Natural killer cell (primary cell): ENCODE measurements at places on chromosomes 4 and X. TPM values are rescaled to one million over a fixed set of nuclear protein-coding genes. Genes with fewer than 3 reads are reported as not detected.

GRCh38 chrX:136747003-136747986 is 33.4 kb downstream of the ARHGEF6 start:
- peaks cover 11% of the 10 kb centered on the region for H3K4me1 ChIP-seq
- DNase-seq = no peak
- peak overlapping the region; percentile 60 for H3K27ac ChIP-seq
- H3K36me3 ChIP-seq = peaks cover 17% of the 10 kb centered on the region

DNA sequence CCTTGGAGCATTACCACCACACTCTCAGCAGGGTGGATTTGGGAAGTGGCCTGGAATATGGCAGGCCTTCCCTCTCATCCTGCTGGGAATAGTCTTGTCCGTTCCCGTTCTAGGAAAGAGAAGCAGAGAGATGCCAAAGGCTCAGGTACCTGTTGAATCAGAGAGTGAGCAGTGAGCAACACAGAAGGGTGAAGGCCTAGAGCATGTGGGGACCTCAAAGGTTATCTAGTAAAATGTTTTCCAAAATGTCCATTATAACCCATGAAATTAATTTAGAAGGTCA is 30.8 kb downstream of the SLC16A2 start:
- DNase-seq = no peak
- H3K4me3 ChIP-seq = no peak overlapping the region
- H3K4me1 ChIP-seq = no peaks in the 10 kb centered on the region

- no peak overlapping the region for H3K27ac ChIP-seq
- H3K4me1 ChIP-seq = no peaks in the 10 kb centered on the region
- H3K36me3 ChIP-seq = no peaks in the 10 kb centered on the region
- no peak for DNase-seq
Measured at GRCh38 chrX:151543706-151544105, 19.8 kb upstream of the PASD1 start.

- H3K27me3 ChIP-seq = peaks cover 2% of the 10 kb centered on the region
- no peak for DNase-seq
- H3K4me1 ChIP-seq = peaks cover 14% of the 10 kb centered on the region
- H3K36me3 ChIP-seq = no peaks in the 10 kb centered on the region
- no peak overlapping the region for H3K27ac ChIP-seq
Measured at GRCh38 chr4:8032381-8032780, 92.7 kb upstream of the AFAP1 start.

GRCh38 chr4:131547506-131547981 is 1601.5 kb upstream of the PCDH10 start:
- H3K27ac ChIP-seq = no peak overlapping the region
- no peaks in the 10 kb centered on the region for H3K36me3 ChIP-seq
- H3K27me3 ChIP-seq = no peaks in the 10 kb centered on the region
- H3K4me1 ChIP-seq = no peaks in the 10 kb centered on the region
- H3K4me3 ChIP-seq = no peak overlapping the region
- DNase-seq = no peak

GRCh38 chrX:24117258-24117657 is 32.3 kb upstream of the ZFX start:
- no peaks in the 10 kb centered on the region for H3K4me1 ChIP-seq
- DNase-seq = no peak
- H3K27me3 ChIP-seq = no peaks in the 10 kb centered on the region
- H3K4me3 ChIP-seq = no peak overlapping the region
- H3K27ac ChIP-seq = no peak overlapping the region
- H3K36me3 ChIP-seq = no peaks in the 10 kb centered on the region

- H3K4me3 ChIP-seq = no peak overlapping the region
- H3K36me3 ChIP-seq = no peaks in the 10 kb centered on the region
- H3K27ac ChIP-seq = no peak overlapping the region
- H3K27me3 ChIP-seq = no peaks in the 10 kb centered on the region
Measured at GRCh38 chr4:149523039-149523438, 292.6 kb downstream of the IQCM start.

- H3K36me3 ChIP-seq = no peaks in the 10 kb centered on the region
- no peaks in the 10 kb centered on the region for H3K27me3 ChIP-seq
- H3K4me1 ChIP-seq = no peaks in the 10 kb centered on the region
- DNase-seq = no peak
Measured at GRCh38 chr4:13047591-13047990, 436.5 kb downstream of the RAB28 start.

DNA sequence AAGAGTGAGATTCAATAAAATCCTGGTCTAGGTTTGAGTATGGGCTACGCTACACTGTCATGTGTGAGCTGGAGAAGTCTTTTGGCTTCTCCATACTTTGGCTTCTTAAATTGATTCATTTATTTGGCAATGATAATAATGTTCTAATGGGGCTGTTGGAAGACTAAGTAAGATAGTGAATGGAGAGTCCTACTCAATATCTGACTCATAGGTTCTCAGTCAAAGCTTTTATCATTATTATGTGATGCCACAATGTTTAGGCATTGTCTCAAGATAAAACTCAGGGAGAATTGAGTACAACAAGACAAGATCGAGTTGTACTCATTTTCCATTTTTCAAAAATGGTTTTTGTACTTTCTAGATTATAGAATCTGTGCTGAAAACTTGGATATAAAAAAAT is 92.5 kb upstream of the VEGFC start:
- H3K27me3 ChIP-seq = no peaks in the 10 kb centered on the region
- no peak overlapping the region for H3K4me3 ChIP-seq
- H3K27ac ChIP-seq = no peak overlapping the region
- no peak for DNase-seq
- no peaks in the 10 kb centered on the region for H3K4me1 ChIP-seq

GRCh38 chrX:78377186-78377585 is 49.8 kb upstream of the CYSLTR1 start:
- H3K27me3 ChIP-seq = no peaks in the 10 kb centered on the region
- no peaks in the 10 kb centered on the region for H3K4me1 ChIP-seq
- DNase-seq = no peak
- no peak overlapping the region for H3K4me3 ChIP-seq
- no peaks in the 10 kb centered on the region for H3K36me3 ChIP-seq

DNA sequence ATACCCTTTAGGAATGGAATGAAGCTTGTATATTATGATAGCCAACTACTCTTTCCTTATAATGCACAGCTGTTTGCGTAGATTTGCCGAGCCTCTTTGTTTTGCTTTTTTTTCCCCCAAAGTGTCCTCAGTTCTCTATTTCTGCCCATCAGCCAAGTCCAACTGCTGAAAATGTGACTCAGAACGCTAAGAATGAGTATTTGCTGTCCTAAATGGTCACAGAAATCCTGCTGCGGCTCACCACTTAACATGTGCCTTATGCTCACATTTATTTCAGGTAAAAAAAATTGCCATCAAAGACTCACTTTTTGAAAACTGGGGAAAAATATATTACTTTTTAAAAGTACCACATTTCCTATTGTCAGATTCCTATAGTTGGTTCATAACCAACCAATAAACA is 36.9 kb downstream of the GABRA4 start:
- no peak overlapping the region for H3K4me3 ChIP-seq
- no peaks in the 10 kb centered on the region for H3K36me3 ChIP-seq
- no peak overlapping the region for H3K27ac ChIP-seq
- H3K4me1 ChIP-seq = no peaks in the 10 kb centered on the region
- no peaks in the 10 kb centered on the region for H3K27me3 ChIP-seq

The FHDC1 gene
- total RNA-seq = 0.16 TPM

The RXFP1 gene
- not detected for total RNA-seq

The AR gene
- 0.02 TPM for total RNA-seq

The RBM47 gene
- 7.7 TPM for total RNA-seq

The SHOX gene
- not detected for total RNA-seq

The FGF13 gene
- total RNA-seq = not detected

The GLRA2 gene
- not detected for total RNA-seq

The NSD2 gene
- 51.0 TPM for total RNA-seq

The SUPT20HL2 gene
- total RNA-seq = not detected

The NHS gene
- total RNA-seq = 0.05 TPM

The NAT8L gene
- not detected for total RNA-seq

The JADE3 gene
- total RNA-seq = 0.43 TPM
